ENCODE measurements at places on chromosomes 5 and 9.

DNA sequence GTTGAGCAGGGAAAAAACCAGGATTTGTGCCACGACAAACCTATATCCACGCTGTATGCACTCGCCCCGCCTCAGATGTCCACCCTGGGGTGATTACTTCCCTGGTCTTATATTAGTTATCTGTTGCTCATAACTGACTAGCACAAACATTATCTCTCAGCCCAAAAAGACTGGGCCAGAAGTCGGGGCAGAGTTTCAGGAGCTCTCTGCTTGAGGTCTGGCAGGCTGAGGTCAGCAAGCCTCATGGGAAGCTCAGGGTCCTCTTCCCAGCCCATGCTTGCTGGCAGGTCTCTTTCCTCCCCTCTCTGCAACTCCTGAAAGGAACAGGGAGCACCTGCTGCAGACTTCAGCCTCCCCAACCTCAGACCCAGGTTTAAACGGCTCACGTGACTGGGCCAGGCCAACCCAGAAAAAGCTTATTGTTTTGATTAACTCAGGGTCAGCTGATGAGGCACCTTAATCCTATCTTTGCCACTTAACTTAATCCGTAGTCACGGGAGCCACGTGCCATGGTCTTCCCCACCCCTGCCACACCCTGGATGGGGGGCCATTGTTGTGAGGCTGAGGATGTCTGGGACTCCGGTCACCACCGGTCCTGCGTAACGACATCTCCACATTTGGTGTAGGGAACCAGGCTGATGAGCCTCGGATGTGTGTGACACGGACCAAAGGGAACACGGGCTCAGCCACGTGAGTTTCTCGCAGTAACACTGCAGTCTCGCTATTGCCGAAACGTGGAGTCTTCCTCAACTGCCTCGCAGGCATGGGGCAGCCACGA, 123.7 kb upstream of the IRX4 start:
- DNase-seq, result no peak

DNA sequence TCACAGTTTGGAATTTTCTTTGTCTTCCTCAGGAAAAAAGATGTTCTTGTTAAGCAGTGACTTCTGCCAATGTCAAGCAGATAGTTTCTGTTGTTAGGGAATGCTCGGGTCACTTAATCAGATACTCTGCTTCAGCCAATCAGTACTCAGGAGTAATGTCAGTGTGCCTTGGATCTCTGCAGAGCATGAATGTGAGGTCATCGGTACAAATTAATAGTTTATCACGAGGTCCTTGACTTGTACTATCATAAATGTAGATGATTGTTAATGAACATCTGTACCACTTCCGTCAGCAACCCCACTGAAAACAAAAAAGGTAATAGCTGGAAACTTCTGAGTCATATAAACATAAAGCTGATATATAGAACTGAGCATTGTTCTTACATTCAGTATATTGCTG, 73.6 kb downstream of the FBXL7 start:
- no peak for DNase-seq

DNA sequence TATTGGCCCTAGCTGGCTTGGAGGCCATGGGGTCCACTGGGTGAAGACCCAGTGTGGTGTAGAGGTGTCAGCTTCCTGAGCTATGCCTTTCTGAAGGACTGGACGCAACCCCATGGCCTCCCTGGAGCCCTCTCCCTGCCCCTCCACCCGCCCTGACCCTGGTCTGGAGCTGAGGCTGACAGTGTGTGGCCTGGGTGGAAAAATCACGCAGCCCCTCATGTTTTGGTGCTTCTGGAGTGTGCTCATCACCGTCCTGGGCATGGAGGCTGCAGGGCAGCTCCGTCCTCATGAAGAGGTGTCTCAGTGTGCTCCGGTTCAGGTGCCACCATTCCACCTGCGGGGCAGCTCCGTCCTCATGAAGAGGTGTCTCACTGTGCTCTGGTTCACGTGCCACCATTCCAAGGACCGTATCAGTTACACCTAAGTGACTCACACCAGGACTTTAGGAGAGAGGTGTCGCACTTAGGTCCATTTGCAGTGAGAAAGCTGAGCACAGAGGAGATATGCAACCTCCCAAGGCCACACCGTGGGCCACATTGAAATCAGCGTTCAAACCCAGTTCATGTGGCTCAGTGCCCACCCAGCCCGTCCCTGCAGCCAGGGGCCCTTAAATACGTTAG, 214.3 kb upstream of the IRX1 start:
- DNase-seq, result no peak

GRCh38 chr9:20319641-20320337, 302.5 kb downstream of the MLLT3 start:
- no peak for DNase-seq

DNA sequence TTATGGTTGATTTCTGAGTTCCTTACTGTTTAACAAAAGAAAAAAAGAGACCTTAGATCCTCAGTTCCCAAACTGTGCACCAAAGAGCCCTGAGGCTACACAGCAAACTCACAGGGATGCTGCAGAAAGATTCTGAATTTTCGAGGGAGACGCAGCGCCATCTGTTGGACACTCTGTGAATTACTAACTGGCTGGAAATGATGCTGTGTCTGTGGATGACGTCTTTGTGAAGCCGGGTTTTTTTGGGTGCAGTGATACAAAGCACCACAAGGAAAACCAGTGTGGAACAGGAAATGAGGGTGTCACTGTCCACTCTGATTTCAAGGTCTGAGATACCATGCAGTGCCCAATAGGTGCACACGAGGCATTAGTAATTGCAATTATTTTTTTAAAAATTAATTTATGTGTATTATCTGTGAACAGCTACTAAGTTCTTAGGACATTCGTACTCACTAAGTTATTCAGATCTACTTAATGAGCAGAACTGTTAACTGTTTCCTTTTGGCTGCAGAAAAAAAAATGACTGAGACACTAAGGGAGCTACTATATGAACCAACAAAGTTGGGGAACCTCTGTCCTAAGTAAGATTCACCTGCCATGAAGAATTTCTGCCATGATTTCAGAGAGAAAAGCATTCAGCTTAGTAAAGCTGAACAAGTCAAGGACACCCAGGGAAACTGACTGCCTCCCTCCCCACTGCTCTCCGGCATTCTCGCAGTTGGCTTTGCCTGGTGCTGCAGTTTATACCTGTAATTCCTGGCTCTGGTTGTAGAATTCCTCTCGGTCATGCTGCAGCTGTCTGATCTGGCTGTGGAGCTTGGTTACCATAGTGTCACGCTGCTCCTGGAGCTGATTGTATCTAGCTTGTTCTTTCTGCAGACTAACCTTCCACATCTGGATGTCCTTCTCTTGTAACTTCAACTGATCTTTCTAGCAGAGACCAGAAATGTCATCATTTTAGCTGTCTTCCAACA, 23.4 kb downstream of the SPACA9 start:
- DNase-seq, result peak; percentile 66

GRCh38 chr5:18003784-18004183, 369.5 kb downstream of the TAF11L14 start:
- no peak for DNase-seq

DNA sequence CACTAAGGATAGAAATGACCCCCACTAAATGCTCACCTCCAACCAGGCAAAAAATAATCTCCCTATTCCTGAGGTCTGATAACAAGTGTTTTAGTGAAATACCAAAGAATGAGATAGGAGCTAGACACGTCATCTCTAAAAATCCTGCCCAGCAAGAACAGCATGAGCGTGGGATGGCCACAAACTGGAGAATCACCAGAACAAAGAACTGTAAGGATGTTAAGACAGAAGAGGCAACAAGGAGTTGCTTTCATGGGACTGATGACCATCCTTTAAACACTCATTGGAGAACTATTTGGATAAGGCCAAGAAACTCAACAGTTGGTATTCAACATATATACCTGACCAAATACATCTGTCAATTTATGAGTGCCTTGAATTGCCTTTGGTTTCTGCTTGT, 113.7 kb downstream of the RASEF start:
- DNase-seq, result no peak

DNA sequence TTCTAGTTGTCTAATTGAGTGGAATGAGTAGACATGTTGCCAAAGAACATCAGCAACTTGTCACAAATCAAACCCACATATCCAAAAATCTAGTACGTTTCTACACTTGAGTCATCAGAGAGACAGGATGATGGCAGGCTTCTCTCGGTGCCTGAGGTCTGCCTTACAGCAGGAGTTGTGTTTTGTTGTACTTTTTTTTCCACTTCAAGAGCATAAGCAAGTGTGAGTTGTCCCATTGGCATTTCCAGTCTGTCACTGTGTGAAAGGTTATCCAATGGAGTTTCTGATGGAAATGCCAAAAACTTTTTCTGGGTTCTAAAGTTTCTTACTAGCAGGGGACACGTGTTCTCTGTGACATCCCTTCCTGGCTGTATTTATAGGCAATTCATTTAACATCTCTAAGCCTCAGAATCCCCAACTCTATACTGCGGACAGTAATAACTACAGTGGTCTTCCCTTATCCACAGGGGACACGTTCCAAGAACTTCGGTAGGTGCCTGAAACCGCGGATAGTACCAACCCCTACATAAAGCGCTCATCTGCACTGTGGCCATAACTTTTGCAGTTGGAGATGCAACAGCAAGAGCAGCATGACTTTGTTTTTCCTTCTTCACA, 246.5 kb downstream of the SYK start:
- no peak for DNase-seq

GRCh38 chr5:168311061-168311566, 19.7 kb downstream of the WWC1 start:
- no peak for DNase-seq

DNA sequence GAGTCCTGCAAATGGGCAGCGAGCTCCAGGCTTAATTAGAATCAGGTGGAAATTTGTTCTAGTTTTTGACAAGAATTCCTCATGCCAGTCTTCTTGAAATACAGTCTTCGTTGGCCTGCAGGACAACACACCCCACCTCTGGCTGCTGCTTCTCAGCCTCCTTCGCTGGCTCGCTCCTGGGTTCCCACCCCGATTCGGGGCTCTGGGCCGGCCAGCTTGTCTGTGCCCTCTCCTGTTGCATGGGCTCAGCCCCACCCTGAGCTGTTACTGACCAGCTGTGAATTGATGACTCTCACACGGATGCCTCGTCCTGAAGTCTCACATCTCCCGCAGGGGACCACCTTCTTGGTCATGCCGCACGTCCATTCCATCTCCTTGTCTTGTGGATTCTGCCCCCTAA, 21.0 kb downstream of the PSD2 start:
- no peak for DNase-seq

DNA sequence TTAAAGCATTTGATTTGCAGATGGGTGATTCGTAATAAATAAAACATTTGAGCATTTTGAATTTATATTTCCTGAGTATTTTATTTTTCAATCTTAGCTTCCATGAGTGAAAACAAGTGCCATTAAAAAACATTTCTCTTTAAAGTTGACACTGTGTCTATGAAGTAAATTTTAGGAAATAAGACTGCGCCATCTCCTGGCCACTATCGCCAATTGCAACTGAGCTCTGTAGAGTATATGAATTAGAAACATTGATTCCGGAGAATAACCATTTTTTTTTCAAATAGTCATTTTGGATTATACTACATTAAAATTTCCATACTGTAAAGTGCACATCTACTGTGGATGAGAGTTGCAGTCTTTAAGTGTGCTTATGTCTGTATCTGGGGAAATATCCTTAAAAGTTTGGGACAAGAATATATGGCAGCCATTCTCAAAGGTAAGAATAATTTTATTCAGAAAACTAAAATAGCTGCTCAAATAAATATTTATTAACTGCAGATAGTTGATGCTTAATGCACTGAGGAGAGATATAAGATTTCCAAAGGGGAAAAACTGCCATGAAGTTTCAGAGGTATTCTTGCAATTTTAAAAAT, 5.9 kb downstream of the DMRTA1 start:
- DNase-seq, result no peak

GRCh38 chr5:111834926-111835599, 78.1 kb upstream of the NREP start:
- no peak for DNase-seq

- DNase-seq, result no peak
These were observed 8.4 kb upstream of the AMACR start for GRCh38 chr5:34016222-34016621.

DNA sequence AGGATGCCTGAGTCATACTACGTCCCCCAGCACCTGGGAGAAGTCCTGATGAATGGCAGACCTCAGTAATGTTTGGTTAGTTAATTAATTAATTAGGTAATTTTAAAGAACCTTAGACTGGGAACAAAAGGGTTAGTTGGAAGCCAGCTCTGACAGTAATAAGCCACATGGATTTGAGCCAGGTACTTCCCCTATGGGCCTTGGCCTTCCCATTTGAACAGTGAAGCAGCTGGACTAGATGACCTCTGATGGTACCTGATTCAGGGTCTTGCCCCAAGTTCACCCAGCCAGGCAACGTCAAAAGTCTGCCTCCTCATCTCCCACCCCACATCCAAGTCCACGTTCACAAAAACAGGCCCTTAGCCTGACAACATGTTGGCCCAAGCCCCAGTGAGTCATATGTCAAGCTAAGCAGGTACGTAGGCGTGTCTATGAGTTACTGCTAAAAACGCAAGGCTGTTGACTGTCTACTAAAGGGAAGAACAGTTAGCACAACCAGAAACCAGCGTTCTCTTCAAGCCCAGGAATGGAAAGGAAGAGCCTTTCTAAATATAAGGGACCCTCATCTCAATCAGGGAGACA, 303.2 kb downstream of the ACTL7B start:
- DNase-seq, result no peak

GRCh38 chr5:98524773-98525172, 248.7 kb upstream of the RGMB start:
- DNase-seq, result no peak

DNA sequence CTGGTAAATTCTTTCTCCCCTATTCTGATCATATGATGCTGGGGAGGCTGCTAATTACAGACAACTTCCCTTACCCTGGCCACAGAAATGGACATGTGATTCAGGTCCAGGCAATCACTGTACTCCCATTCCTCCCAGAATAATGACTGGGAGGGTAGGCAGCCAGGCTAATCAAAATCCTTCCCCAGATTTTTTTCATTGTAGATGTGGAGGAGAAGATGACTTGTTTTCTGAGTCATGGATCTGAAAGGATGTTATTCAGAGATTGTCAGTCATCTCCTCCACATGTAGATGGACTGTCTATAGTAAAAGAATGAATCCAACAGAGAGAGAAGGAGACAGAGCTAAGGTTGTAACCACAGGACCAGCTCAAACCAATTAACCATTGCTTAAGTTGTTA, 123.9 kb upstream of the PUM3 start:
- no peak for DNase-seq

DNA sequence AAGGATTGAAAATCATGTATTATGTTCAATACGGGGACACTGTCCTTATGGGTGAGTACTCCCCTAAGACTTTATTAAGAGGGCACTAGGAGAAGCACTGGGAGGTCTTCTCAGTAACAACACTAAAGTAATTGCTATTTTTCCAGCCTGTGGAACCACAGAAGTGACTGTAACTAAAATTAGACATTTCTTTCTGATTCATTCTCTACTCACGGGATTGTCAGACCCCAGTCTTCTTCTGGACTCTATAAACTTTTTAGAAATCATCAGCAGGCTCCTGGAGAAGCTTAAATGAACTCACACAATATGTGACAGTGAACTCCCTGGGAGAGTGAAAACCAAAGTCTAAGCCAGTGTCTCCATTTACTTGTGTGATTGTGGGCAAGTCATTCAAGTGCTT, 14.5 kb downstream of the TLR4 start:
- DNase-seq, result no peak

- no peak for DNase-seq
These were observed 327.5 kb upstream of the ZNF462 start for GRCh38 chr9:106535439-106535838.

Data from effector CD4-positive, alpha-beta T cell (primary cell).